ENCODE measurements at places on chromosomes 1 and 21.
A peak's percentile ranks its signal among the peaks of the same experiment; 100 is the strongest.

DNA sequence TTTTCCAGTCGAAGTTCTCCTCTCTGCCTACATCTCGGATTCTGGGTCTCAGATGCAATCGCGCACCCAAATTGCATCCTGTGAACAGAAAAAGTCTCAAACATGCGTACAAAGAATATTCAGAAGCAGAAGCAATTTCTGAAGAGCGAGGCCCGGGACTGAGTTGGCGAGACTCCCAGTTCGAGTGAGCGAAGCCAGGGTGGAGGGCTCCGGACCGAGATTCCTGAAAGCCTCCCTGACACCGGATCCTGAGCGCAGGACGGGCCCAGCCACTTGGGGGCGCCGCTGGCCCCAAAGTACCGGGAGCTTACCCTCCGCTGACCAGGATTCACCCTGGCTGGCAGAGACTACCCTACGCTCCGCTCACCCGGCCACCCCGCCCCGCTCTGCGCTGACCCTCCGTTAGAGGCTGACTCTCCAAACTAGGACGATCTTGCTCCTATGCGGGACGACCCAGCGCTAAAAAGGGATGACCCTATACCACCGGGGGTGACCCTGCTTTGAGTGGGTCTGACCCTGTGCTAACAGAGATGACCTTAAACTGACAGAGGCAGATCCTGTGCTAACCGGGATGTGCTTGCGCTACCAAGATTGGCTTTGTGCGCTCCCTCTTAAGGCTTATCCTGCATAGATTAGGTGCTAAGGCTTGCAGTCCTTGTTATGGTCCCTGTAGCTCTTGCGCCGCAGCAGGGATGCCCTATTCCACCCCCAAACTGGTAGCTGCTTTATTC lies 12.1 kb downstream of the FOXD2 start:
- H3K27me3 ChIP-seq = peaks cover 74% of the 10 kb centered on the region
- peaks cover 7% of the 10 kb centered on the region for H3K4me1 ChIP-seq
- H3K4me3 ChIP-seq = no peak overlapping the region
- DNase-seq = peak; percentile 29
- no peak overlapping the region for H3K27ac ChIP-seq

DNA sequence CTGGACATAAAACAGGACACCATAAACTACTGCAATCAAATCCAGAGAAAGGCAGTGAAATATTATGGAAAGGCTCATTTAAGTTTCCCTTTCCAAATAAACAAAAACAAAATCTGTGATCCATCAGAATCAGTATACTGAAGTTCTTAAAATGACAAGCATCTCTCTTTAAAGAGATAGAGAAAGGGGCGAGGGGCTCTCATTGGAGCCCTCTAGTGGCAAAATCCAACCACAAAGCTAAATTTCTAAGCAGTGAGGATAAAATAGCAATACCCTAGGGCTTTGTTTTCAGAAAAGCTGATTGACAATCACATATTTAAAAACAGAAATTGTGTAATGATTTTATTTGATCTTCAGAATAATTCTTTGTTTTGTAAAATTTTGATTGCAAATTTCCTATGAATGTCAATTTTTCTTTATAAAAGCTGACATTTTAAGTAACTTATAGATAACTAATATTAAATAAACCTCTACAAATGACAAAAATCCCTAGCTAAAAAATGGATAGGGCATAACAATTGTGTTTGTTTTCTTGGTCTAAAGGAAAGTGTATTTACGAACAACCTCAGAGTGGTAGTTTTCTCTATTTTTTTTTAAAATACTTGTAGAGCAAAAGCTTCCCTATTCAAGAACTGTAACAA lies 138.2 kb downstream of the COL24A1 start:
- no peaks in the 10 kb centered on the region for H3K27me3 ChIP-seq
- no peaks in the 10 kb centered on the region for H3K4me1 ChIP-seq

DNA sequence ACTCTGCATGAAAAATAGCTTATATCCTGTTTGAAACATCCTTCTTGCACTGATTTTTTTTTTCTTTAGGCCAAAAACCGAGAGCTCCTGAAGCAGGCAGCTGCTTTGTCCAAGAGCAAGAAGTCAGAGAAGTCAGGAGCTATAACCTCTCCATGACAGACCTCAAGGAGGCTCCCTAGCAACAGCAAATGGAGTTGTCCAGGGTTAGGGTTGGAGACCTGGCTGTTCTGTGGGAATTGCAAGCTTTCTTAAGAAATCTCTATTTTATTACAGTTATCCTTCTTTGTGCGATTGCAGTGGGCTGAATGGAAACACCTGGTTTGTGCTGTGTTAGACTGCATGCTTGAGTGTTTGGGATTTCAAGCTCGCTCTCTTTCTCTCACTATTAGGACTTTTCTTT lies 12.6 kb upstream of the STX12 start:
- no peak for DNase-seq
- H3K4me1 ChIP-seq = no peaks in the 10 kb centered on the region
- H3K4me3 ChIP-seq = no peak overlapping the region
- H3K27me3 ChIP-seq = no peaks in the 10 kb centered on the region
- H3K27ac ChIP-seq = no peak overlapping the region
- H3K36me3 ChIP-seq = peaks cover 3% of the 10 kb centered on the region

GRCh38 chr1:204041232-204041767 lies 31.6 kb upstream of the SOX13 start:
- H3K27ac ChIP-seq = no peak overlapping the region
- no peak overlapping the region for H3K4me3 ChIP-seq
- H3K36me3 ChIP-seq = no peaks in the 10 kb centered on the region
- no peaks in the 10 kb centered on the region for H3K4me1 ChIP-seq

All from activated CD8-positive, alpha-beta T cell treated with anti-CD3 and anti-CD28 coated beads for 36 hours (primary cell).